ENCODE measurements at places on chromosomes 6 and 20.

GRCh38 chr20:62244644-62245108 is 6.4 kb downstream of the OSBPL2 start:
- no peak for DNase-seq

DNA sequence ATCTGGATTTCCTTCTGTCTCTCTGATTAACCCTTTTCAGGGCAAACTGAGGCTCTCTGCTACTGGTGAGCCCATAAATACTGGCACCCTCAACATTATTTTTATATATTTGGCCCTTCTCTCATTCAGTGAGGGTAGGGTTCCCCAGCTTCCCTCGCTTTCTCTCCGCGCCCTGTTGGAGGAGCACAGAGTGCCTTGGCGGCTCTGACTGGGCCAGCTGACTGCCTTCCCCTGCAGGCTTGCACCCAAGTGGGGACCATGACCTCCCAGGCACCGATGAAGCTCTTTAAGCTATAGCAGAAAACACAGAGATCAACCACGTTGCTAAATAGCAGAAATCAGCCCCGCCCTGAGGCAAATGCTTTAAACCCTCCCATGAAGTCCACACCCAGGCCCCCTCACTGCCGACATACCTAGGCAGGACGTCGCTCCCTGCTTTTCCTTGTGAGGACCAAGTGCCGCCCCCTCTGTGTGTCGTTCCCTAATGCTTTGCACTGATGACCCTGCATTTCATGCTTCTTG is 105.0 kb downstream of the HUS1B start:
- no peak for DNase-seq

GRCh38 chr6:150245148-150245935 is 102.5 kb downstream of the PPP1R14C start:
- no peak for DNase-seq

DNA sequence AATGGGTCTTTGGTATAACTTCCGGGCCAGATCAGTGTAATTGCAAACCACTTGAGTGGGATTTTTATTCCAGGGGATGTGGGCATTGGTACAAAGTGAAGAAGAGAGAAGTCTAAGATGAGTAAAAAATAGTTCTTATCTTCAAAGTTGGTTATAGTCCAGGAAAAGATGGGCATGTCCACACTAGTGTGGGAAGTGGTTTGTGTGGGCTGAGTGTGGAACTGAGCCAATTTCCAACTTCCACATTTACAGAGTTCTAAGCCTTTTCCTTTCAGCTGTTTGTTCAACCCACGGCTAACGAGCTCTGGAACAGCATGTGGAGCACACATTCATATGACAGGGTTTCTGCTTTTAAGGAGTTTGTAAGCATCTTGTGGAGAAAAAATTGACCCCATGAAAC is 72.3 kb upstream of the IFNGR1 start:
- DNase-seq = no peak

DNA sequence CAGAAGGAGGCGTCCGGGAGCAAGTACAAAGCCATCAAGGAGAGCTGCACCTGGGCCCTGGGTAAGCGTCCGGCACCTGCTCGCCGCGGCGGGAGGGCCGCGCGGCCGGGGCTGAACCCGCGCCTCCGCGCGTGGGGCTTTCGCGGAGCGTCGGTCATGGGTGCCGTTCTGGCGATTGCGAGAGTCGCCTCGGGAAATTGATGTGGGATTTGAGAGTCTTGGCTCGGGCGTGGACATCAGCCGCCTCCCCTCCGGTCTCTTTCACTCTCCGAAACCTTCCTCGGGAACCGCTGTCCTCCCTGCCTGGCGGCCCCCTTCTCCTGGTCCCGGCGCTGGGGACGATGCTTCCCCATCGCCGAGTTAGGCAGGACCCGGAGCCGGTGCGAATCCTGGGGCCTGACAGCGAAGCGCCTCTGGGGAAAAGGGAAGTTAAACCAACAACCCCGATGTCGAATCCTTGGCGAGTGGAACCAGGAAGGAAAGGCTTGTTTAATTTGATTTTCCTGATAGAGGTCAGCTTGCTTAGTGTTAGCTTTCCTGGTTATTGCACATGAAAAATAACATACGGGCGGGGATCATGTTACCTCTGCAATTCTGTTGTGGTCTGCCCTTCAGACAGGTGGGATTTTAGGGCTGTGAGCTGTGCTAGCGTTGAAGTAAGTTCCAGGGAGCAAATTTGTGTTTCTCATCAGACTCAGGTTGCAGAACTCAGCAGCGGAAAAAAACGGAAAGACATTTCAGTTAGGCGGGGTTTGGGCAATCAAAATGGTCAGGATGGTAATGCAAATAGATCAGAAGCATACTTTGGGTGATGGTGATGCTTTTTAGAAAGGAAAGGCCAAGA is 594 bp downstream of the ARFGEF3 start:
- DNase-seq = no peak

- DNase-seq = no peak
These were observed 128.2 kb downstream of the JARID2 start for GRCh38 chr6:15374119-15374518.
